ENCODE measurements at places on chromosomes 6 and 20. TPM values are rescaled to one million over a fixed set of nuclear protein-coding genes. Genes with fewer than 3 reads are reported as not detected.

- DNase-seq = peak; percentile 92
Measured at GRCh38 chr6:16741112-16742016, 19.9 kb downstream of the ATXN1 start.

DNA sequence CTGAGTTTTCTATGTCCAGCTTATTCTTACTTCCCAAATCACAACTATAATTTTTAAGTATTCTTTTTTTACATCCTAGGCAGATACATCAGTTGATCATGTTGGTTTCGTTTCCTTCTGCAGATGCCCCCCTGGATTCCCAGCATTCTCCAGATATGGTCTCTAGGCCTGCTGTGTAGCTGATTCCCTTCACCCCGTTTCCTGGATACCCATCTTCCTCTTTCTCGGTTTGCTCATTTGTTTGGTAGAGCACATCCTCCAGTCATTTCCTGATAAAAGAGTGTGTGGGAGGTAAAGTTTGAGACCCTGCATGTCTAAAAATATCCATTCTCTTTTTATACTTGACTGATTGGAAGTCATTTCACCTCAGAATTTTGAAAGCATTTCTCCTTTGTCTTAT is 66.4 kb downstream of the ANKS1A start:
- DNase-seq = no peak

The RHAG gene
- total RNA-seq = not detected

GRCh38 chr6:144493035-144493910 is 208.1 kb downstream of the UTRN start:
- no peak for DNase-seq

GRCh38 chr6:119241111-119241465 is 108.5 kb downstream of the MAN1A1 start:
- DNase-seq = no peak

The METTL24 gene
- not detected for total RNA-seq

- no peak for DNase-seq
Measured at GRCh38 chr6:71672876-71673275, 213.5 kb upstream of the RIMS1 start.

GRCh38 chr6:31272436-31272835 is 544 bp upstream of the HLA-C start:
- DNase-seq = peak; percentile 23

- DNase-seq = no peak
Measured at GRCh38 chr20:9642882-9643281, 128.5 kb downstream of the LAMP5 start.

The RIMS4 gene
- 2.0 TPM for total RNA-seq

DNA sequence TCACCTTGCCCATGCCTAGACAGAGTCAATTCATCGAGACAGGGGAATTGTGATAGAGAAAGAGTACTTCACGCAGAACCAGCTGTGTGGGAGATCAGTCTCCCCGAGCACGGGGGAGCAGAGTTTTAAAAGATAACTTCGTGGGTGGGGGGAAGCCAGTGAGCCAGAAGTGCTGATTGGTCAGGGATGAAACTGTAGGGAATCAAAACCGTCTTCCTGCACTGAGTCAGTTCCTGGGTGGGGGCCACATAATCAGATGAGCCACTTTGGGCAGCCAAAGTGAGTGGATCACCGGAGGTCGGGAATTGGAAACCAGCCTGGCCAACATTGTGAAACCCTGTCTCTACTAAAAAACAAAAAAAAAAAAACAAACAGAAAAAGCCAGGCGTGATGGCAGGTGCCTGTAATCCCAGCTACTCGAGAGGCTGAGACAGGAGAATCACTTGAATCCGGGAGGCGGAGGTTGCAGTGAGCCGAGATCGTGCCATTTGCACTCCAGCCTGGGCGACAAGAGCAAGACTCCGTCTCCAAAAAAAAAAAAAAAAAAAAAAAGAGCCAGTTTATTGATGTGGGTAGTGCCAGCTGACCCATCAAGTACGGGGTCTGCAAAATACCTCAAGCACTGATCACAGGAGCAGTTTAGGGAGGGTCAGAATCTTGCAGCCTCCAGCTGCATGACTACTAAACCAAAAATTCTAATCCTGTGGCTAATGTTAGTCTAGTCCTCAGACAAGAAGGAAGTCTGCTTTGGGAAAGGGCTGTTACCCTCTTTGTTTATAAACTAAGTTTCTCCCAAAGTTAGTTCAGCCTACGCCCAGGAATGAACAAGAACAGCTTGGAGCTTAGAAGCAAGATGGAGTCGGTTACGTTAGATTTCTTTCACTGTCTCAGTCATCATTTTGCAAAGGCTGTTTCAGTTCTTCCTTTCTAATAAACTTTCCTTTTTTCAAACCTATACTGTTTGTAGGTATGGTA is 3.9 kb upstream of the TRIM39 start:
- peak; percentile 61 for DNase-seq

GRCh38 chr6:37369321-37370201 is 15.8 kb downstream of the RNF8 start:
- peak; percentile 17 for DNase-seq

- no peak for DNase-seq
Measured at GRCh38 chr6:2799936-2800527, 34.8 kb downstream of the WRNIP1 start.

- peak; percentile 43 for DNase-seq
Measured at GRCh38 chr20:44745598-44746366, at the start of gene KCNK15. KCNK15 (plus strand) TSS chr20:44745865; CDS start chr20:44745911, 46 bp downstream.

The FRK gene
- total RNA-seq = 0.57 TPM

The ETV7 gene
- 0.69 TPM for total RNA-seq

DNA sequence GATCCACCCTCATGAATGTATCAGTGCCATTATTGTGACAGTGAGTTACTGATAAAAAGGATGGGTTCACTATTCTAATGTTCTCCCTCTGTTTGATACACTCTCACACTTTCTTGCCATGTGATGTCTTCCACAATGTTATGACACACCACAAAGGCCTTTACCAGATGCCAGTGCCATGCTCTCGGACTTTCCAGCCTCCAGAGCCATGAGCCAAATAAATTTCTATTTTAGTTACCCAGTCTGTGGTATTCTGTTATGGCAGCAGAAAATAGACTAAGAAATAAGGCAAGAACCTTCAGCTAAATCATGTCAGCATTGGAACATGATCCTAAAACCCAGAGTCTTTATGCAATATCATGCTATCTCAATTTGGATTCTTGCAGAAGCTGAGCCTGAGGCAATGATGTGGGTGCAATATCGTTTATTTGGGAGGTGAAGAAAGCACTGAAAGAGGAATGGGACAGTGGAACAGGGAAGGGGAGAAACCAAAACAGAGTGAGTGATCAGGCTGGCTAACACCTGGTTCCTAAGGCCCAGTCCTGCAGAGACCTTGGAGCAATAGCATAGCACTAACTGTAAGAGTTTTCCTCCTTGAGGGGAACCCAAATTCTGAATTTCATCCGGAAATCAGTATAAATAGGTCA is 130.4 kb upstream of the LRFN2 start:
- DNase-seq = no peak
